ENCODE measurements at places on chromosomes 7 and 10. TPM values are rescaled to one million over a fixed set of nuclear protein-coding genes. Genes with fewer than 3 reads are reported as not detected.

DNA sequence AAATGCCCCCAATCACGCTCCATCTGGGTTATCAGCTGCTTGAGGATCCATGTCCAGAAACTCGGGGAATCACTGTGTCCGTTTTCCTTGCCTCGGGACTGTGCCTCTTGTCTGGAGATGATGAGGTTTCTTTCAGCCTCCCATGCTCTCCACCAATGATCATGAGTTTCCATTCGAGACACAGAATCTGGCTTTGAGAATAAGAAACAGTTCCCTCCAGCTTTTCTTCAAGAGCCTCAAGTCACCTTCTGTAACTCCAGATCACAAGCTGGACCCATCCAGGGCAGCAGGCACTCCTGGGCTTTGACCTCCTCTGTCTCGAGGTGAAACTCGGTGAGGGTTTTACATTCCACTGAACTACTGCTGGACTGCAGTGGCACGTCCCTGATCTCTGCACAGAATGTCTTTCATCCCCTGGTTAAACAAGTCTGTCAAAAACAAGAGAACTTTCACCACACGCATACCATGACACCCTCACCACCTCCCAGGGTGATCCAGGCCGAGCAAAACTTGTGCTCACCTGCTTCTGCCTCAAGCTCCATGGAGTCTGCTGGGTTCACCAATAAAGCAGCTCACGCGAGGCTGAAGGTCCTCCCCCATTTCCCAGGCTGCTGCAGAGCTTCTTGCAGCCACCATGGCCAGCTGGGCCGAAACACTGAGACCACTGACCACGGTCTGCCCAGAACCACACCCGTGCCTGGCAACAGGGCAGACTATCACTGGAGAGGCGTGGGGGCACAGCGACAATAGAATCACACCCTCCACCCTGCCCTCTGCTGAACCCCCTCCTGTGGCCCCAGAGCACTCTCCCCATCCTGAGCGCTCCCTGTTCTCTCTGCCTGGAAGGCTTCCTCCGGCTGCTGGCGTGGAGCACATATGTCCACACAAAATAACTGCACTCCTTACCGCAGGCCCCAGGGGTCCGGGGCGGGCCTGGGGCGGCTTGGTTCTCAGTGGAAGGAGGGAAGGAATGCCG, 25.1 kb downstream of the MAT1A start:
- DNase-seq, result no peak

DNA sequence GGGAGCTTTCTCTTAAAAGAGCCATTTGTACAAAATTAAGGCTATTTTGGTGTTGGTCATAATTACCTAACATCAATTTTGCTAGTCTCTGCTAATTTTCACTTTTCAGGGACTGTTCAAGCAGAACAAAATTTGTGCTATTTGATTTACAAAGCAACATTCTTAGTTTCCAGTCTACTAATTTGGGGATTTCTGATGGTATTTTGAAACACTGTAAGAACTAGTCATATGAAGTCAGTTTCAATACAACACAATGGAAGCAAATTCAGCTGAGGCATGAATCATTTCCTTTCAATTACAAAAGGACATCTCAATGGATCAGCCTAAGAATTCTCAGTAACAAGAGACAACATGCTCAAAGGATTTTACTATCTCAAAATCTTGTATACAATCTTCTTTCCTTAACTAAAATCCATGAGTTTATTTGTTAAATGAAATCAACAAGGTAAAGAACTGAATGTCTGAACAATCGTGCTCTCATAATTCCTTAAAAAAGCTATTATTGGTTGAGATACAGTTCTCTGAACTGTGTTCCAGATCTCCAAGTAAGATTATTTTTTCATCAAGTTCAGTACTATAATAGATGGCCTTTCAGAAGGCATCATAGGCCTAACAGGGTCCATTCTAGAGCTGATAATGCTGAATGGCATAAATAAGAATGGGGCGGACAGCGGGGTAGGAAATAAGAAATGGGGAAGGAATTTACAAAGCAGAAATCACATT, 144.6 kb downstream of the NRCAM start:
- peak; percentile 14 for DNase-seq

ZNF511 gene
- total RNA-seq, result 57.6 TPM

DNA sequence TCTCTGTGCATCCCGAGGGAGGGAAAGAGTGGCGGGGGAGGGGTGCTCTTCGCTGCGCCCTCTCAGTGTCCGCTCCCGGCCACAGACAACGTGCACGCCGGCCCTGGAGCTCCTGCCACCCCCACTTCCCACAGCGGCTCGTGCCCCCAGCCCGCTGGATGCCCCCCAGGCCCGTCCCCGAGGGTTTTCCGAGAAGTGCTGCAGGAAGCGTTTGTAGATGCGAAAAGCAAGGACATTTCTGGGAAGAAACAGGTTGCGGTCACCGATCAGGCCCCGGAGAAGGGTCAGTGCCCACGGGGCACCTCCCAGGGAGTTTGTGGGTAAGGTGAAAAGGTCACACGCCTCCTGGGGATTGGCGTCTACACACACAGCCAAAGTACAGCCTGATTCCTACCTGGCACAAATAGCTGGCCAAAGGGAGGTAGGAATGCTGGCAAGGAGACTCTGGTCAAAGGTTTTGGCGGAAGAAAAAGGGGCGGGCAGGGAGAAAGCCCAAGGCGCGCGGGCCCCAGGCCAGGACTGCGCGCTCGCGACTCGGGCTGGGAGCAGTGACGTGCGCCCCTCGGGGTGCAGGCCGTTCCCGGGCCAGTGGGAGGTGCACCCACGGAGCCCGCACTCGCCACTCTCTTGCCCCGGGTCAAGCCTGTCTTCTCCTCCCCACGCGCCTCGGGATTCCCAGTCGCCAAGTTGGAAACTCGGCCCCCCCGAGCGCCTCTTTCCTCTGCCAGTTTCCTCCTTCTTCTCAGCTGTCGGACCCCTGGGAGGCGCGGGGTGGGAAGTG, 1.5 kb upstream of the NRP1 start:
- peak; percentile 96 for DNase-seq

DNA sequence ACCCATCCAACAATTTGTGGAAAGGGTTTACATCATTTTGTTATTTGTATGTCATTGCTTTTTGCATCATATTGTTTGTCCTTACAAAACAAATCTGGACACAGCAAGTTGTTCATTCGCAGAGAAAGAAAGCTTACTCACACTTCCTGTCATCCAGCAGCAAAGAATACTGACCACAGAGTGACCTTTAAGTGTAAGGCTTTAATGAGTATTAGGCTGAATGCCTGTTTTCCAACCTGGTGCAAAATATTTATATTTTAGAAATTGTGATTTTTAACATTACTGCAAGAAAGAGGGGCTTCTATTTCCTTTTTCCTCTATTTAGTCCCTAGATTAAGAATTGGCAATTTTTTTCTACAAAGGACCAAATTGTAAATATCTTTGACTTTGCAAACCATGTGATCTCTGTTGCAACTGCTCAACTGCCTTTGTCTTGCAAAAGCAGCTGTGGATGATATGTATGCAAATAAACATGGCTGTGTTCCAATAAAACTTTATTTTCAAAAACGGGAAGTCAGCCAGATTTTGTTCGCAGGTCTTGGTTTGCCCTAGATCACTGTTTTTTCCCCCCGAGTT, 27.8 kb upstream of the ITGB1 start:
- DNase-seq, result peak; percentile 86

GRCh38 chr7:47327698-47328391, 254.1 kb downstream of the TNS3 start:
- DNase-seq, result peak; percentile 96

DNA sequence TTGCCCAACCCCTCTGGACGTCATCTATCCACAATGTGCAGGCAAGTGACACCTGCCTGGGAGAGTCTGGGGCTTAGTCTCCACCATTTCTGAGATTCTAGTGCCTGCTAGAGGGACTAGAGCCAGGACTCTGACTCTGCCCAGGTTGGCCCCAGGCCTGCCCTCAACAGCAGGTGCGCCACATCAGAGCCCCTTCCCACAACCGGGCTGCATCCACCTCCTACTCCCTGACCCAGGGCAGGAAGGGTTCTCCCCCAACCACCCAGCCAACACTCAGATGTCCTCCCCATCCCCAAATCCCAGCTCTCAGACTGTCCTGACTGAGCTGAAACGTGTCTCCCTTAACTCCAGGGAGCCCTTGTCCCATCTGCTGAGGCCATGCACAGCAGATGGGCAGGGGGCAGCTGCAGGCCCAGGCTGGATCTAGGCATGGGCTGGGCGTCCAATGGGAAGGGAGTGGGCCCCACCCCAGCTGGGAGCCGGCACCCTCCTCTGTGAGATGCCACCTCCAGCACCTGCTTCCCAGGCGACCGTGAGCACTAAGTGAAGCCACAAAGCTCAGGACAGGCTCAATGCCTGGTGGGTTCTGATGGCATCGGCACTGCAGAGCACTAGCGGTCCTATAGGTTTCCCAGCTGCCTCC, 49.2 kb downstream of the RASGEF1A start:
- DNase-seq, result no peak

- peak; percentile 4 for DNase-seq
These were observed 280.8 kb upstream of the CDC14C start for GRCh38 chr7:48643431-48644013.

CALHM1 gene
- not detected for total RNA-seq

DNA sequence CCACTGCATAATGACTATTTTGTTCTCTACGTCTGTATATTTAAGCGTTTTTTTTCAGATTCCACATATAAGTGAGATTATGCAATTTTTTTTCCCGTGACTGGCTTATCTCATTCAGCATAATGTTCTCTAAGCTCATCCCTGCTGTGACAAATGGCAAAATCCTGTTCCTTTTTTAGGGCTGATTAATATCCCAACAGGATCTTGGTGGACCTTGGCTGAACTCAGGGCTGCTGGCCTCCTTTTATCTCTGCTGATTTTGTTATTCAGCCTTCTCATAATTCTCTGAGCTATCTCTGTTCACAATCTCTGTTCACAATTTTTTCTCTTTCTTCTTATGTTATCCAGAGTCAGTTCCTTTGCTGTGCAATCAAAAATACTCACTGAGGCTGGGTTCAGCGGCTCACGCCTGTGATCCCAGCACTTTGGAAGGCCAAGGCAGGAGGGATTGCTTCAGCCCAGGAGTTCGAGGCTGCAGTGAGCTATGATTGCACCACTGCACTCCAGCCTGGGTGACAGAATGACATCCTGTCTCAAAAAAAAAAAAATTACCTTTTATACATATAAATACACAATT, 1035.9 kb upstream of the AUTS2 start:
- no peak for DNase-seq
